ENCODE measurements at places on chromosomes 7 and 10.

- peak; percentile 70 for DNase-seq
These were observed 342.0 kb upstream of the PODXL start for GRCh38 chr7:131898418-131898817.

- peak; percentile 57 for DNase-seq
These were observed 513 bp downstream of the ODAD2 start for GRCh38 chr10:27998178-27998953.

DNA sequence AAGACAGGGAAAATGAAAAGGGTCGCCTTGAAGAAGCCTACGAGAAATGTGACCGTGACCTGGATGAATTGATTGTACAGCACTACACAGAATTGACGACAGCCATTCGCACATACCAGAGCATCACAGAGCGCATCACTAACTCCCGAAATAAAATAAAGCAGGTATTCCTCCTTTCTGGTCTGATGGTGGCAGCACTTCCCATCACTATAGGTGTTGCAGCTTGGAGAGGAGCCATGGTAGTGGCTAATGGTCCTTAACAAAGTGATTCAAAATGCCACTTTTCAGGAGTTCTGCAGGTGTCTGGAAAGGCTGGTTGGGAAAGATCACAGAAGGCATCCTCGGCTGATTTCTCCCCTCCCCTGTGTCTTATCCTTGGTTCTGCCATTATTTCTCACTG, 22.1 kb downstream of the EXOC4 start:
- no peak for DNase-seq

- no peak for DNase-seq
These were observed 176.3 kb downstream of the PKD1L1 start for GRCh38 chr7:47771990-47772360.

DNA sequence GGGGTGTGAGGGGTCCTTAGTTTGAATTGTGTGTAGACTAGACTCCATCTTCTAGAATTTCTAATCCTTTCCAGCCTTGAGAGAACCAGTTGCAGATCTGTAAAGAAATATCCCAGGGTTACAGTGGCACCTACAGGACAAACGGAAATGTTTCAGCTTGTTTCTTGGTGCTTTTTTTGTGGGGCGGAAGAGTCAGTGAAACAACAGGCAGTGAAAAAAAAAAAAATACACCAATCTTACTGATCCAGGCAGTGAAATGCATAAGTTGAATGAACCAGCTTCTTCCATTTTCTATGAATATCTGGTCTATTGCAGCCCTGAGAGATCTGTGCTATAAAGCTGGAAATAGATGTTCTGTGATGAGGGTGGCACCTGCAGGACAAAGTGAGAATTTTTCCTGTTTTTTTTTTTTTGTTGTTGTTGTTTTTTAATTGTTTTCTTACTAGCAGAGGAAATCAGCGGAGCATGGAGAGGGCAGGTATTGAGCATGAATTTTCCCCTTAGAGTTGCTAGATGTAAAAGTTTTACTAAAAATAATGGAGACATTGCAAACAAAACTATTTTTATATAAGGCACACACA, 81.9 kb upstream of the DYNC1I1 start:
- peak; percentile 70 for DNase-seq

DNA sequence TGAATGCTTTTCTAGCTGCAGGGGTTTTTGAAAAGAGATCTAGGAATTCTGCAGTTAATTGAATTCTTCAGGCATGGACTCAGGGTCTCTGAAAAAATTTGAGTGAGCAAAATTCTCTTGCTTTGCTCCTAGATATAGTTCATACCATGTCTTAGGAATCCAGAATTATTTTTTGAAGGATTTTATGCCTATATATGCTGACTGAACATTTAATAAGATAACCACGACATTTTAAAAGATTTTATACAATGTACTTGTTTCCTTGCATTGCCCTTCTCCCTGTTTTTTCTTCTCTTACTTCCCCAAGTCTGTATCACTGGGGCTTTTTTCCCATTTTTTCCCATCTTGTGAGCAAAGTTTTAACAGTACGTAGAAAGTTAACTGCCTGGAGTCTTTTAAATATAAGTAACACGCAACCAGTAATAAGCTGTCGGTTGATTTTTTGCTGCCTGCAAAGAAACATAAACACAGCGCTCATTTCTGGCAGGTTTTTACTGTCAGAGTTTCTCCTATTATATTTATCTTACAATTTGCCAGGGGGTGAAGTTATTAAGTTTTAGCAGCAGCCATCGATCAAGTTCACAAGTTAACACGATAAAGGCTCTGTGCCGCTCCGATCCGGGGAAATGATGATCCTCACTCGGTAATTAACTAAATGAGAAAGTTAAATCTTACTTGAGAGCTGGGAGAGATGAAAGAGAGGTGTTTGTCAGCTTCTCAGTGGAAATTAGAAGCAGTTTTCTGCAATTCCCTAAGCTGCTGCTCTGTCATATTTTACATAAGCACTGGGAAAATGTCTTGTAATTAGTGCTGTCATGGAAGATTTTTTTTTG, 81.0 kb downstream of the POLL start:
- no peak for DNase-seq

GRCh38 chr7:158321936-158322615, 265.5 kb downstream of the PTPRN2 start:
- DNase-seq = no peak

DNA sequence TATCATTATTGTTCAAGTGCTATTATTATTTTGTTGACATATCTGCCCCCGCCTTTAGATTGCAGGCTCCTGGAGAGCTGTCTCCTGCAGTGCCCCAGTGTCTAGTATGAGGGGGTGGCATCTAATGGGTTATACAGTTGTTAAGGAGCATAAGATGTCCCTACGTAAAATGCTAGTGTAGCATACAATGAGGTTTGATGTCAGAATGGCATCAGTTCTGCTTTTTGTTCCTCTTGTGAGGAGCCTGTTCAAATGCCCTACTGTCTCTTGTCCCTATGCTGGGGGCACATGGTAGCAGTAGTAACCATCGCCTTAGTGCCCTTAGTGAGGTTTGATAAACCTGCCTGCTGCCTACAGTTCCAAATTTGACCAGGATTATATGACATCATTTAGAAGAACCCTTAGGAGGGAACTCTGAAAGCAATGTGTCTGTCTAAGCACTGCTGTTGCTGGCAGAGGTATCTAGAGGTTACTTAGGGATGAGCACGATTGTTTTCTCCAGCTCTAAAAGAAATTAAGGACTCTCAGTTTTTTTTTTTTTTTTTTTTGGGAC, 9.7 kb downstream of the CREM start:
- no peak for DNase-seq

- DNase-seq = no peak
These were observed 241.4 kb upstream of the PODXL start for GRCh38 chr7:131797841-131798240.

- no peak for DNase-seq
These were observed 2.2 kb downstream of the IKZF1 start for GRCh38 chr7:50306494-50307367.

- peak; percentile 98 for DNase-seq
These were observed 724 bp downstream of the BBIP1 start for GRCh38 chr10:110918269-110918642.

Measured in astrocyte of the spinal cord (primary cell).